AG08395 (cell line): ENCODE measurements at places on chromosomes 2 and 18.
A peak's percentile ranks its signal among the peaks of the same experiment; 100 is the strongest.

DNA sequence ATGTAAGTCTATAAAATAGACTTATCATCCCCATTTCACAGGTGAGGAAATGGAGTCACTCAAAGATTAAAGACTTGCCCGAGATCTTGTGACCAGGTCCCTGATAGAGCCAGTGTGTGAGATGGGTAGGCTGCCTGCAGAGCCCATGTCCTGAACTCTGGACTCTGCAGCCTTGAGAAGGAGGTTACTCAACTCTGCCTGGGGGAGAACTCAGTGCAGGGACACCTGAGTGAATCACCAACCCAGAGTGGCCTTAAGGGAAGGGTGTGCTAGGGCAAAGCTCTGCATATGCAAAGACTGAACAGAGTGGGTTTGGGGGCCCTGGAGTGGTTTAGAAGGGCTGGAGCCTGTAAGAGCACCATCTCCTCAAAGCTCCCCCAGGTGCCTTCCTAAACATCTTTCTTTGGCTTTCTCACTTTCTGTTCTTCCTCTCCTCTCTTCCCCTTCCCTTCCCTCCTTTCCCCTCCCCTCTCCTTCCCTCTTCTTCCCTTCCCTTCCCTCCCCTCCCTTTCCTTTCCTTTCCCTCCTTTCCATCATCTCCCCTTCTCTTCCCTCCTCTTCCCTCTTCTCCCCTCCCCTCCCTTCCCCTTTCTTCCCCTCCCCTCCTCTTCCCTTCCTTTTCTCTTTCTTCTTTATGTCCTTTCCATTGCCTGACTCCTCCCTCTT lies 67.6 kb downstream of the CELF4 start:
- no peak for DNase-seq

DNA sequence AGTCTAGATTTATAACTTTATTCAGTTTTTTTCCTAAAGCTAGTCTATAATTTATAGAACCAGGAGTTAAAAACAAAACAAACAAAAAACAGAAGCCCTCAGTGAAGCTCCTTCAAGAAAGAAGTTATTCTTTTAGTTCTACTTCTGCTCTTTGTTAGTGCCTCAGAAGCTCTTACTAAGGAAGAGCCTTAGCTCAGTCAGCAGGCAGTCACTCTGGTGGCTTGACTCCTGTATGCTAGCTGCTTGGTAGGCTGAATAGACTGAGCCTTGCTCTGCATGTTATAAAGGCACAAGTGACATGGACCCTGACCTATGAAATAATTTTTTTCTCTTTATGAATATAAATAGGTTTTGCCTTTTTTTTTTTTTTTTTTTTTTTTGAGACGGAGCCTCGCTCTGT lies 24.8 kb downstream of the NCOA1 start:
- DNase-seq: no peak

DNA sequence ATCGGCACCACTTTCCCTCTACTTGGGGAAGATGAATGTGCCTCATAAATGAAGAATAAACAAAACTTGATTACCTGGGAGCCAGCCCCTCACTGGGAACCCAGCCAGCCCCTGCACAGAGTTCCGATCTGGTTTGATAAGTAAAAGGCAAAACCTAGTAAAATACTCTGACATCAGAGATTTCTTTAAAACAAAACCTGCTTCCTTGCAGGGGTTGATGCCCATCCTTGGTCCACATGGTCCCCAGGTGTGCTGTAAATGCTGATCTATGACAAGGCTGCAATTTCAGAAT lies 218.8 kb upstream of the APCDD1 start:
- no peak for DNase-seq

GRCh38 chr2:221034973-221035372 lies 537.1 kb downstream of the EPHA4 start:
- DNase-seq: no peak

GRCh38 chr2:54589340-54590215 lies 133.5 kb downstream of the SPTBN1 start:
- DNase-seq: no peak

DNA sequence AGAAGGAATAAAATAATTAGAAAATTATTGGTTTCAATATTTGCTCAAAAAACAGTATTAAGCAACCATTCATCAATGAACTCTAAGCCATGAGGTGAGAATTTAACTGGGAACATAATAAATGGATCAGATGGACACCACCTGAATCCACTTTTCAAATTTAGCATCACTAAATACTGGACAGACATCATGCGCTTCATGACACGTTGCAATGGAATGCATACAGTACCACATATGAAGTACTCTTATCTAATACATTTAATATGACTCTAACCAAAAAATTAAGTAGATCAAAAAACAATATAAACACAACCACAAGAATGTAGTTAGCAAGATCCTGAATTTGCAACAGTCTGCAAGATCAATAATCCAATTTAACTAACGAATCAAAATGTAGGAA lies 76.6 kb downstream of the COBLL1 start:
- no peak for DNase-seq

- DNase-seq: no peak
These were observed 176.3 kb downstream of the AGPS start for GRCh38 chr2:177568893-177569292.

DNA sequence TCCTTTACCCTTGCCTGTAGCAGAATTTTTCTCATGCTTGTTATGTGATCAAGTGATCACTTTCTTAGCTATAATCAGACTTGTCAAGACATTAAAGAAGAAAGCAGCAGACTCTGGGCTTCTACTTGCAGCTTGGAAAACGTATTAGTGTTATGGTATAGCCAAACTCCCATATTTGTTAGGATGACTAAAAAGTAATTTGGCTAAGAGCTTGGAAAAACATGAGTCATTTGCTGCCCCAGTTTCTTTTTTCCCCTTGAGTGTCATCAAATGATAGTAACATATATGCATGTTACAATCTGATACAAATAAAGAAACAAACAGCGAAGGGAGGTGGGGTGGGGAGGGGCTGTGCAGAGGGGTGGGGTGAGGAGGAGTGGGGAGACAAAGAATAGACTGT lies 155.5 kb downstream of the IKZF2 start:
- peak; percentile 15 for DNase-seq

- no peak for DNase-seq
These were observed 116.2 kb downstream of the MSH2 start for GRCh38 chr2:47519147-47519537.

GRCh38 chr2:105882341-105882740 lies 137.6 kb downstream of the NCK2 start:
- DNase-seq: no peak

- no peak for DNase-seq
These were observed 353.9 kb downstream of the CYRIA start for GRCh38 chr2:16311521-16312440.

- DNase-seq: peak; percentile 14
These were observed 345.5 kb upstream of the DSEL start for GRCh38 chr18:67862069-67862468.

GRCh38 chr2:64283641-64284361 lies 139.6 kb upstream of the PELI1 start:
- DNase-seq: peak; percentile 35

GRCh38 chr2:96788442-96789244 lies 27.4 kb upstream of the CNNM3 start:
- DNase-seq: peak; percentile 31

DNA sequence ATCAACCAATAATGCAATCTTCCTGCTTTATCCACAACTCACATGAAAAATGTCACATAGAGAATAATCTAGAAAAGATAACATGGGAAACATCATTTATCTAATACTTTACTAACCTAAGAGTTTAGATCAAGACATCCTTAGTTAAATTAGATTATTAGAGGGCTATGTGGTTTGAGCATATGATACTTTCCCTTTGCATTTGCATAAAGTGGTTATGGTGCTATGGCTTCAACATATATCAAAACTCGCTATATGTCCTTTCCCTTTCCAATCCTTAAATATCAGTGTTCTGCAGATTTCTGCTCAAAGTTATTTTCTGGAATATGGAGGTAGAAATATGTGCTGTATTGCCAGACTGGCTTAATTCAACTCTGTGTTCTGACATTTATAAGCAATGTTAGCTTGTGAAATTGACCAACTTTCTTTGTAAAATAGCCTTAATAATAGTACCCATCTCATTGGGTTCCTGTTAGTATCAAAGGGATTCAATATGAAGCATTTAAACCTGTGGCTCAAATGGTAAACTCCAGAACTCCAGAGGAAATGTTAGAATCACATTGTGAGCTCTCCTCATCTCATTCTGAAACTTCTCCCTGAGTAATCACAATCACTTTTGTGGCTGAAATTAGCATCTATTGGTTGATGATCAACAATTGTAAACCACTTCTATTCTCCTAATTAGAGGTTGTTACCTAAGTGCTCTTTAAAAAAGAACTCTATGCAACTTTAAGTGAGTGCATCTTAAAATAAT lies 1089.9 kb upstream of the SLC39A10 start:
- DNase-seq: no peak

- DNase-seq: no peak
These were observed 670.0 kb upstream of the CDH2 start for GRCh38 chr18:28846958-28847357.

DNA sequence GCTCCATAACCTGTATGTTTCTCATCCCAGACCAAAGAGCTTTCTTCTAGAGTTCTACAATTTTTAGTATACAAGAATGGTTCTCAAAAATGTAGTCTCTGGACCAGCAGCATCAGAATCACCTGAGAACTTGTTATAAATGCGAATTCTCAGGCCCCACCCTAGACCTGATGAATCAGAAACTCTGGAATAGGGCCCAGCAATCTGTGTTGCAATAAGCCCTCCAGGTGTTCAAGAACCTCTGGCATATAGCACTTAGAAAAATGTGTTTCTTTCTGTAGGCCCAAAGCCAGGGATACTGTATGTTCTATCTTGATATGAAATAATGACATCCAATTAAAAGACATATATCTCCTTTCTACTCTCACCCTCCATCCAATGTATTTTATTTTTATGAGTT lies 10.4 kb downstream of the PAIP2B start:
- DNase-seq: no peak

DNA sequence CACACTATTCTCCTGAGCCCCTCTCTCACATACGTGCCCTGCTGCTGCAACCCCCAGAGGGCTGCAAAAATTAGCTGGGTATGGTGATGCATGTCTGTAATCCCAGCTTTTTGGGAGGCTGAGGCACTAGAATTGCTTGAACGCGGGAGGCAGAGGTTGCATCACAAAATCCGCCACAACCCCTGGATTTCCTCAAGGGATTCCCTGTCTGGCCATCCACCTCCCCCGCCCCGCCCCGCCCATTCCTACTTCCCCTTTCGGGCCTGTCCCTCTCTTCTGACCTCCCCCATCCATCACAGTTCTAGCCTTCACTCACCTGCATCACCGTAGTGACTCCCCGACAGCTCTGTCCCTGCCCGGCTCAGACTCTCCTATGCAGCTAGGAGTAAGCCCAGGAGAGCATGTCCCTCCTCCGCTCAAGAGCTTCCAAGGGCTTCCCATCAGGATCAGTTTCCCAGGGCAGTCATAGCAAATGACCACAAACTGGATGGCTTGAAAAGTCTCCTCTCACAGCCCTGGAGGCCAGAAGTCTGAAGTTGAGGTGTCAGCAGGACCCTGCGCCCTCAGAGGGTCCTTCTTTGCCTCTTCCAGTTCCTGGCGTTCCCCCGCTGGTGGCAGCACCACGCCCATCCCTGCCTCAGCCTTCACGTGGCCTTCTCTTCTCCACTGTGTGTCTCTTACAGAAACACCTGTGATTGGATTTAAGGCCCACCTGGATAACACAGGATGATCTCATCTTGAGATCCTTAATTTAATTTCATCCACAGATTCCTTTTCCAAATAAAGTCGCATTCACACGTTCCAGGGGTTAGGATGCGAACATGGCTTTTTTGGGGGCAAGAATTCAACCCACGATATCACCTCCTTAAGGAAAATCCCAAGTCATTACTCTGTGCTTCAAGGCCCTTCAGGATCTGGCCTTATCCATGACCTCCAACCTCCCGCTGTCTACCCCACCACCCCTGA lies 58.5 kb downstream of the HS1BP3 start:
- DNase-seq: no peak

DNA sequence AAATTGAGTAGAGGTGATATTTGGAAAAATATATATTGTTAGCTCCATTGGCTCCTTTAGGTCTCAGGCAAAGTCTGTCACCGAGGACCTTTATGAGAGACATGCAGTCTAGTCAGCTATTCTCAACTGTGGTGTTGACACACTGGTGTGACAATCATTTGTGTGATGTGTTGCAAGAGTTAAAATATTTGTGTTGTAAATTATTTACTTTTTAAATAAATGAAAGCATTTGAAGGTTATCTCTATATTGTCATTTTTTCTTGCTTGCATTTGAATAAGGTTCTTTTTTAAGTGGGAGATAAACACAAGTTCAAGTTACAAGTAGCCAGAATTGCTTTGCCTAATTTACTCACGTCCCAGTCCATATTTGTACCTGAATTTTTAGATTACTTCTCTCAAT lies 4.3 kb downstream of the REL start:
- no peak for DNase-seq

GRCh38 chr2:10333247-10333613 lies 30.5 kb downstream of the HPCAL1 start:
- DNase-seq: no peak

GRCh38 chr2:134336352-134336751 lies 82.5 kb downstream of the MGAT5 start:
- DNase-seq: no peak

DNA sequence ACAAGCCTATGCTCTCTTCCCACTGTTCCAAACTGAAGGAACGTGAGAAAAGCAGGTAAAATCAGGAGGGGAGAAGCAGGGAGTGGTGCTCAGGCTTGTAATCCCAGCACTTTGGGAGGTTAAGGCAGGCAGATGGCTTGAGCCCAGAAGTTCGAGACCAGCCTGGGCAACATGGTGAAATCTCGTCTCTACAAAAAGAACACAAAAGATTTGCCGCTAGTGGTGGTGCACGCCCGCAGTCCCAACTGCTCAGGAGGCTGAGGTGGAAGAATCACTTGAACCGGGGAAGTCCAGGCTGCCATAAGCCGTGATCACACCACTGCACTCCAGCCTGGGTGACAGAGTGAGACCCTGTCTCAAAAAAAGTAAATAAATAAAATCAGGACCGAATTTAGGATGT lies 1.3 kb upstream of the TMSB10 start:
- no peak for DNase-seq

- DNase-seq: no peak
These were observed 10.3 kb upstream of the ALPK2 start for GRCh38 chr18:58639237-58639636.

DNA sequence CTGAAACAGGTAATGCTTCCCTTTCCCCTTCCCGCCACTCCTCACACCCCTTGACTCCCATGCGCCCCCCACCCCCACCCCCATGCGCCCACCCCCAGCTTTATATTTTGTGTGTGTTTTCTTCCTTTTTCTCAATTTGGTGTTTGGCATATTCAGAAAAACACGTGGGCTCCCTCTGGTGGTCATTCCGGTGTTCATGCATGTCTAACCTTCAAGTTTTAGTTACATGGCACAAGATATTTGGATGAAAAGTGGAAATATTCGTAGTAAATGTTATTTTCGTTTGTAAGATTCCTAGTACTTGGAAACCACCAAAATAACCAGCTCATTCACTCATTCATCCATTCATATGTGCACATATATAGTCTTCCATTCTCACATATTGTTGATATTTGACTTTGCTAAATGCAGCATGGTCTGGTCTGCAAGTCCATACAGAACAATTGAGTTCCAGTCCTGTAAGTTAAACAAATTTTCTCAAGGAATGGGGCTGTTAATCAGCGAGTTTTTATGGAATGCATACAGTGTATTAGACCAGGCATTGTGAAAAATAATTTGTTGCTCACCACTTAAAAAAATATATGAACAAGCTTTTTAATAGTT lies 143.6 kb upstream of the MAP3K20 start:
- peak; percentile 35 for DNase-seq
